ENCODE measurements at places on chromosomes 6 and 20.

- peak; percentile 58 for DNase-seq
Measured at GRCh38 chr6:39357998-39358686, 35.6 kb upstream of the KCNK16 start.

- no peak for DNase-seq
Measured at GRCh38 chr6:116374586-116374985, 3.8 kb downstream of the DSE start.

- DNase-seq: no peak
Measured at GRCh38 chr6:138596126-138596525, 96.8 kb upstream of the NHSL1 start.

DNA sequence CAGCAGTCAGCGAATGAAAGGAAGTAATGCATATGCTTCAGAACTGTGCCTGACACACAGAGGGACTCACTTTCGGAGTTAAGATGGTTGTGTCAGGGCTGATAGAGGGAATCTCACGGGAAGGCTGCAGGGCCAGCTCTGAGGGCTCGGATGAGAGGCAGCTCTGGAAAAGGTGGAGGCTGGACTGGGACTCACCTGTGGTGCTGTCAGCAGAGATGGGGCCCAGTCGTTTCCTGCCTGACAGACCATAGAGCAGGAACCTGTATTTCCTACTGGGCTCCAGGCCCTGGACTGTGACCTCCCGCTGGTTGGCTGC, 9.3 kb downstream of the CYP21A2 start:
- DNase-seq: no peak

GRCh38 chr6:1610497-1611321, 994 bp downstream of the FOXC1 start:
- peak; percentile 44 for DNase-seq

- DNase-seq: peak; percentile 98
Measured at GRCh38 chr6:134347885-134348805, 30.2 kb upstream of the SGK1 start.

- peak; percentile 29 for DNase-seq
Measured at GRCh38 chr6:71621918-71622519, 264.3 kb upstream of the RIMS1 start.

DNA sequence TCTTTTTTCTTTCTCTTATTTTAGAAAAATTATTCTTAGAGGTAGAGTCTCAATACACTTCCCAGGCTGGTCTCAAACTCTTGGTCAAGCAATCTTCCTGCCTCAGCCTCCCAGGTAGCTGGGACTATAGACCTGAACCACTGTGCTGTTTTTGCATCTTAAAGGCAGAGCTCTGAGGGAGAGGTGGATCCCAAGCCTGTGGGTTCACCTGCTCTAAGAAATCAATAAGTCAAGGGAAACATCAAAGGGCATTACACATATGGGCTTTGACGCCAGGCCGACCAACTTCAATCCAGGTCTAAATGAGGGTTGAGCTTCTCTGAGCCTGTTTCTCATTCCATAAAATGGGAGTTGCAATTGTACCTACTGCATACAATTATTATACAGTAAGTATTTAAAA, 223.9 kb downstream of the LY86 start:
- no peak for DNase-seq

- no peak for DNase-seq
Measured at GRCh38 chr20:48673507-48673906, 154.3 kb downstream of the PREX1 start.

DNA sequence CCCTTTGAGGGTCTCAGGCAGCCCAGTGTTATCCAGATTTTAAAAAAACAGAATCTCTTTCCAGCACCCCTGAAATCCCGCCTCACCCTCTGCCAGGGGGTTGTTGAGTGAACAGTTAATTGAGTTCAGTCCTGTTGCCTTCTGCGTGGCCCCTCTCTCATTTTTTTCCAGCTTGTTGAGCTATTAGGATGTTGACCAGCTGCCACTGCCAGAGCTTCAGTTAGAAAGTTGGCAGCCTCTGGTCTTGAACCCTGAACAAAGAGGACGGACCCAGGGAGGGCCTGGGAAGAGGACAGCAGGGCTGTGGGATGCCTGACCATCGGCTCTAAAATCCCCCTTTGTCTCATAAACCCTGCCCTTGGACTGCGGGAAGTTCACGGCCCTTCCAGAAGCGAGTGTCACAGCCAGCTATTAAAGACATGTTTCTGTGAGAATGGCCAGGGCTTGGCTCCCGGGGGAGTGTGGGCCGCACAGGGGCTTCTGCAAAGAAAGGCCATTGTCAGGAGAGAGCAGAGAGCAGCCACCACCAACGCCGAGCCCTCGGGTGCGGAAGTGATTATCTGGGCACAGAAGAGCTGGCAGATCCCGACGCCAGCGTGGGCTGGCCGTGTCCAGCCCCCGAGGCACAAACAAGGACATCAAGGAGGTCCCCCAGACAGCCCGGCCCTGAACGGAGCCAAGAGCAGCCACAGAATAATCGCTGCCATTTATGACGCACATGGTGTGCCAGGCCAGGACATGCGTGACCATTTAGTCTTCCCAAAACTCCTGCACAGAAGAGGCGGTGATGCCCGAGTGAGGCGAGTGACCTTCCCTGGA, 189.0 kb downstream of the ANKRD60 start:
- no peak for DNase-seq

- DNase-seq: no peak
Measured at GRCh38 chr6:169962604-169963469, 211.4 kb downstream of the ERMARD start.

DNA sequence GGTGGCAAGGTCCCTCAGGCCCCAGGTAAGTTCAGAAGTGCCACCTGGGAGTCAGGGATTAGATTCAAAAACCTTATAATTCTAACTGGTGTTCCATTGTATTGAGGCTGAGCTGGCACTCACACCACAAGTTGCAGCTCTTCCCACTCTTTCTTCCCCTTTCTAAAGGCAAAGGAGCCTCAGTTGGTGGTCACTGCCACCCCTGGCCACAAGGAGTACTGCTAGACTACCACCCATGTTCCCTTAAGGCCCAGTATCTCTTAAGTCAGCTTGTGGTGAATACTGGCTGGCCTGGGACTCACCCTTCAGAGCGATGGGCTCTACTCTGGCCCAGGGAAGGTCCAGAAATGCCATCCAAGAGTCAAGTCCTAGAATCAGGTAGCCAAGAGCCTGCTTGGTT, 421.1 kb upstream of the KHDRBS2 start:
- no peak for DNase-seq

- DNase-seq: no peak
Measured at GRCh38 chr6:101851911-101852310, 458.4 kb downstream of the GRIK2 start.

GRCh38 chr20:44552050-44552449, 30.2 kb upstream of the SERINC3 start:
- no peak for DNase-seq

- DNase-seq: peak; percentile 74
Measured at GRCh38 chr6:26241033-26241895, 123.7 kb upstream of the BTN3A2 start.

DNA sequence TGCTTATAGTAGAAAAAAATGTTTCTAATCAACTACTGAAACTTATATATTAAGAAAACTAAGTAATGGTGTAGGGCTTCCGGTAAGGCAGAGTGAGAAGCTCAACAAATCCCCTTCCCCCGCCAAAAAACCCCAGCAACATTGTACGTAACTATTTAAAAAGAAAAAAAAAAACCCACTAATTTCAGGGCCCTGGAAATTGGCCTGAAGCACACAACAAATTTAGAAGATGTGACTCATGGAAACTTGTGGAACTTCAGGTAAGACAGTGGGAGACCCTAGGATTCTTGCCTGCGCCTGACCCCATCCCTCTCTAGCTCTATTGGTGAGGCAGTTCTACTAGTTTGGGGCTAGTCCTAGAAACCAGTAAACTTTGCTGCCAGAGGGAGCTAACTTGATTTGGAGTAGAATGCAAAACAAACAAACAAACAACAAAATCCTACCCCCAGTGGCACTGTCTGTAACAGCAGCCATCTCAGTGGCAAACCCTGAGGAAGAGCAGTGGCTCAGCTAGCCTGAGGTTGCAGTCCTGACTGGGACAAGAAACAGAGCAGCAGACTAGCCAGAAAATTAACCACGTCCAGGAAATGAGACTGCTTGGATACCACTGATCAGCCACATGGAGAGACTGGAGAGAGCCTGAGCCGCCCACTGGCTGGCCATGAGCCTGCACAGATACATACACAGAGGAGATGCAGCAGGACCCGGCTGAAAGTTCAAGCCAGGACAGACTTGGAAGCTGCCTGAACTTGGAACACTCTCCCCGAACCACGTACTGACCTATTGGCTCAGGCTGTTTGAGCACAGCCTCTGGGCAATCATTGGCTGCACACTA, 135.1 kb downstream of the TBXT start:
- peak; percentile 64 for DNase-seq

DNA sequence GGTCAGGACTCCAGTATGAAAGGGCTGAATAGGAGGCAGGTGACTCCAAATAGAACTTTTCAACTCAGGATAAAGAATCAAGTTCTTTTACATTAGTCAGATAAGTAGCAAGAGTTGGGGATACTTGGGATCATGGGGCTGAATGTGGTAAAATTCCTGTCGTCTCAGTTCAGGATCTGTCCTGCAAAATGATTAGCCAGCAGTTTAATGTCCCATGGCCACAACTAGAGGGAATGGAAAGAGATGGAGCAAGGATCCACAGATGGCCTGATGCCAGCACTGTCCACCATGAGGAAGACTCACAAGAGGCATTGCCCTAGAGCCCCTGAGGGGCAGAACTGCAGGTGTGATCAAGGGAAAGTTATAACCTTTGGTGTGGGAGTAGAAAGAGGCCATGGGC, 2.1 kb downstream of the DEFB121 start:
- no peak for DNase-seq

DNA sequence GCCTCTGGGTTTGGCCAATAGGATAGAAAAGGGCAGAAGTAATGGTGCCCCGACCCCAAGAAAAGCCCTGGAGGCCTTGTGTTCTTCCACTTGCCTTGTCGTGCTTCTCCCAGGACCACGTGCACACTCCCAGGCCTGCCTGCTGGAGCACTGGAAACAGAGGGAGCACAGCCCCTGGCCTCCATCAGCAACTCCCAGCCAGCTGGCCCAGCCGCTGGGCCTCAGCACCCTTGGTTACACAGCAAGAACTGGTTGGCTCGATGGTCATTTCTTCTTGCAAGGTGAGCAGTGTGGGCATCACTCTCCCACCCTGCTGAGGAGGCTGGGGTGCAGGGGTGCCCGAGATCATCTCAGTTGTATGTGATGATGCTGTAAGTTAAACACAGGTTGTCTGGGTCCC, 69.2 kb upstream of the CST7 start:
- no peak for DNase-seq

- no peak for DNase-seq
Measured at GRCh38 chr6:125794342-125795137, 3.8 kb downstream of the NCOA7 start.

DNA sequence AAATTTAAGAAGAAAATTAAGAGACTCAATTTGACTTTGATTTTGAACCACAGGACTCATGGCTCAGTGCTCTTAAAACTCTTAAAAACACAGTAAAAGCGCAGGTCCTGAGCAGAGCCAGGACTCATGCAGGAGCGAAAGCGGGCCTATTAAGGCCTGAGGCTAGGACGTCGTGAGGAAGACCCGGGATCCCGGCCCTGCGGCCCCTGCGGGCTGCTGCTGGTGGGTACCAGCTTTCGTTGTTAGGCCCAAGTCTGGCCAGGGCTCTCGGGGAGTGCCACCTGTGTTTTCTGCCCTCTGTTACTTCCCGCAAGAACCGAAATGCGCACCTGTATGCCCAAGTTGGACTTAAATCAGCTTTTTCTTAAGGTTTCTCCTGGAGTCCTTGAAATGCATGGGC, 3.4 kb upstream of the PAX1 start:
- DNase-seq: no peak

- no peak for DNase-seq
Measured at GRCh38 chr6:39646751-39647420, 78.3 kb downstream of the KIF6 start.

DNA sequence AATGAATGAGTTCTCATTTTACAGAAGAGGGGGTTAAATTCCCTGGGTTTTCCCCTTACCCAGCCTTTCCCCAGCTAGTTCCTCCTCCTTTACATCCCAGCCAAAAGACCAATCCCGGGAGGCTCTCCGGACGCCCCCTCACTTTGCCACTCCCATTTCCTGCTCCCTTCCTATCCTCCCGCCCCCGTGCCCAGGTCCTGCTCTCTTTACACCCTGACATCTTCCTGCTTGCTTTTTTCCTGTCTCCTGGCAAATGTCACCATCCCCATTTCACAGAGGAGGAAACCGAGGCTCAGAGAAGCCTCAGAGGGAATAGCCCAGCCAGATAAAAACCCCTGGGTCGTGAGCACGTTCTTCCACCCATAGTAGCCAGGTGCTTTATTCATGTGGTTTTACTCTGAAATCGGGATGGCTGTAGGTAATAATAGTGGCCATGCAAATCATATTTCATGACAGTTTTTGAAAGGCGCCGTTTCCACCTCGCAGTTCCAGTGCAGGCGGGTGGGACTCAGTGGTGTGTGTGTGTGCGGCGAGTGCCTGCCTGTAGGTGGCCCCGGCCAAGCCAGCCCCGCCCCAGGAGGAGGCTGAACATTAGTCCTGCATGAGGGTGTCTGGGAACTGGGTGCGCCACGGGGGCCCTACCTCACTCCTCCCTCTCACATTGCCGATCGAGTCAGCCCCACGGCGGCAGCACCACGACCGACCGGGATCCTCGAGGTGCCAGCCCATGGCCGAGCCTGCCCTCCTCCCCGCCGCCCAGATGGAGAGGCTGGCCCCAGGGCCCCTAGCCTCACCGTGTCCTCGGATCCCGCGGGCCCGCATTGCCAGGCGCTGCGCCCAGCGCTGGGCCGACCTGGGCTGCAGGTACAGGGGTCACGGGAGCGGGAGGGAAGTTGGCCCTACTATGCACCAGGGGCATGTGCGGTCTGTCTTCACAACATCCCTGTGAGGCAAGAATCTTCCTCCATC, at the start of gene ARHGAP40:
Gene ARHGAP40, plus strand, starts transcription at position 594 of the 969 bp plus-strand sequence.
- DNase-seq: no peak

DNA sequence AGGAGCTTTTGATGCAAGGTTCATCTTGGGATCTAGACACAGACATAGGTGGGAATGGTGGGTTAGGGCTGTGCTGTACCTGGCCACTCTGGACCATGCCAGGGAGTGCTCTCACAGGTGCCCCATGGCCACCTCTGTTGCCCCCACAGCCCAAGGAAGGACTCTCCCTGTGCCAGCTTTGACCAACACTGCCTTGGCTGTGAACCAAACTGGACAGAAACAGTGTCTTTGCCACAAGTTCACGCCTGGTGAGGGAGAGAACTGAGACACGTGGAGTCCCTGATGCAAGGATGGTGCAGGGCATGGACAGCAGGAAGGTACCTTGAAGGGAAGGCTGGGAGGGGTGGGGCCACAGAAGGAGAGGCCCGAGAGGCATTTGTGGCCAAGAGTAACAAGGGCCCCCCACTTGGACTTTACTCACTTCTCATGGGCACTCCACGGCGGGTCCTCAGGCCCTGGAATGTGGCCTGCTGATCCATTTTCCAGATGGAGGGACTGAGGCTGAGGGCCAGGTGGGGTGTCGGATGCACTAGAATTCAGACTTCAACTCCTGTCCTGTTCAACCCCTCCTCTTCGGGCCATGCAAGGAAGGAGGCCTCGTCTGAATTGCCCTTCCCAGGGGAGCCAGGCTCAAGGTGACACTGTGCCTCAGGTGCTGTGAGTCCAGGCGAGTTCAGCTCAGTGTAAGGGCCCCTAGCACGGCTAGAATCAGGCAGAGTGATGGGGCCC, 103.3 kb downstream of the YTHDF1 start:
- no peak for DNase-seq
